ENCODE measurements at places on chromosomes 2 and 18. TPM values are rescaled to one million over a fixed set of nuclear protein-coding genes. Genes with fewer than 3 reads are reported as not detected.

- no peak for DNase-seq
These were observed 14.7 kb downstream of the USP34 start for GRCh38 chr2:61456070-61456745.

GRCh38 chr18:8699948-8700347 is 5.4 kb upstream of the MTCL1 start:
- no peak for DNase-seq

GRCh38 chr18:65021021-65021420 is 729.8 kb upstream of the CDH7 start:
- DNase-seq = no peak

DNA sequence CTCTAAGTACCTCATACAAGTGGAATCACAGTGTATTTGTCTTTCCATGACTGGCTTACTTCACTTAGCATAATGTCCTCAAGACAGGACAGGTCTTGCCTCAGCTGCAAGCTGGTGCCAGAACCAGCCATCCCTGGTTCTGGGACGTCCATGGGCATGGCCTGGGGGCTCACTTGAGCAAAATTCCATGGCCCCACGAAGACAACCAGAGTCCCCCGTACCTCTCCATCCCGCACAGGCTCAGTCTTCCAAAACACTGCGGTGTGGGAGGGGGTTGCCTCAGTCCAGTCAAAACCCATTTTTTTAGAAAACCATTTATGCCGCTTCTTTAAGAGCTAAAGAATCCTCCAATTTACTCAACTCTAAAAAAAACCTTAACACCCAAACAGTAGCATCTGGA is 21.7 kb upstream of the CABLES1 start:
- DNase-seq = no peak

GRCh38 chr2:11242542-11243174 is 87.4 kb downstream of the SLC66A3 start:
- no peak for DNase-seq

DNA sequence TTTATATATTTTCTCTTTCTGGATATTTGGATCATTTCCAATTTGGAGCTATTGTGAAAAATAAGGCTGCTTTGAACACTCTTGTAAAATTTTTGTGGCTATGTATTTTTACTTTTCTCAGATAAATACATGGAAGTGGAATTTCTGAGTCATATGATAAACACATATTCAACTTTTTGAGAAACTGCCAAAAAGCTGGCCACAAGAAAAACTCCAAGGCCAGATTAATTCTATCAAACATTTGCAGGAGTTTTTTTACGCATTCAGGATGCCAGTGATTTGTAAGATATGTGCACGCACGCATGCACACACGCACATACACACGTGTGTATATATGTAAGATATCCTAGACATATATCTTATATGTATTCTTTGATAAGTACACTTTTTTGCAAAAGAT is 477.5 kb upstream of the SPHKAP start:
- no peak for DNase-seq

Gene SPRED2
- polyA plus RNA-seq = 39.1 TPM

Measured in left renal cortex interstitium (tissue), 4 donors.